MCF 10A (cell line): ENCODE measurements at places on chromosomes 1 and 21.

DNA sequence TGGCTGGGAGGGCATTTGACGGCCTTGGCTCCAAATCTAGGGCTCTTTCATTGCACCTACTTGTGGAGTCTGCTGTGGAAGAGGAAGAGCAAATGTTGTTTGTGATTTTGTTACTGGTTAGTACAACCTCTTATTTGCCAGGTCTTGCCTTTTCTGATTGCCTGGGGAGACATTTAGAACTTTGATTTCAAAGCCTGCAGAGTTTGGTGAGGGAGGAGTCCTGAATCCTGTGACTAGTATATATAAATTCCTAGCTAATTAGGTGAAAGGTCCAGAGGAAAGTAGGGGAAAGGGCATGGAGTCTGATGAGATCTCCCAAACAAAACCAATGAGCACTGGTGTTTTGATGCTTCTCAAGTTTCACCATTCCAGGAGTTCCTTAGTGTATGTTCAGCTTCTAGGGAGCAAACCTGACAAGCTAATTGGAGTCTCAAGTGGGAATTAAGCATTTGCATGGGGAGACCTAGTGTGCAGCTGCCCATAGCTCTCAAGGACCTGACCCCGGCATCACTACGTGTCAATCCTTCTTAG lies 5.1 kb upstream of the HMGCS2 start:
- peak; percentile 17 for DNase-seq

- DNase-seq: no peak
Measured at GRCh38 chr1:245622332-245623014, 467.7 kb downstream of the KIF26B start.

- DNase-seq: no peak
Measured at GRCh38 chr1:232969799-232970198, 19.4 kb downstream of the NTPCR start.

DNA sequence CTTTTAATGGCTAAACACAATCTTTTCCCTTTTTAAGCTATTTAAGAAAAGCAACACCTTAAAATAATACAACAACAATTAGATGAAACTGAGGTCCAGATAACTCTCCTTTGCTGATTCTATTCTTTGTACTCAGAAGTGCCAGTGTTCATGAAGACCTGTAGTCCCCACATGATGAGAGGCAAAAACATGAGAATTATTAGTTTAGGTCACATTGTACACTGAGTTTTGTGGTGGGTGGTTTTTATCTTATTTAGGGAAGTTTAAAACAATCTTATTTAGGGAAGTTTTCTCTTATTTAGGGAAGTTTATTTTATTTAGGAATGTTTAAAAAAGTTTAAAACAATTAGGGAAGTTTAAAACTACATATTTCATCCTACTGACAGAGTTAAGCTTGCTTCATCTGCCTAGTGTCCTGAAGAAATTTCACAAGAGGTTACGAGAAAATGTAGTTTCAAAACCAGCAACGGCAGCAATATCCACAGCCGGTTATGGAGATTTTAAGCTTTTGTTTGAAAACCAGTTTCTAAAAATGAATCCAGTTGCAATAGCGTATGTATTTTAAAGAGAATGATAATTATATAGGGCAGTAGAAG lies 7.8 kb upstream of the OR14I1 start:
- no peak for DNase-seq

DNA sequence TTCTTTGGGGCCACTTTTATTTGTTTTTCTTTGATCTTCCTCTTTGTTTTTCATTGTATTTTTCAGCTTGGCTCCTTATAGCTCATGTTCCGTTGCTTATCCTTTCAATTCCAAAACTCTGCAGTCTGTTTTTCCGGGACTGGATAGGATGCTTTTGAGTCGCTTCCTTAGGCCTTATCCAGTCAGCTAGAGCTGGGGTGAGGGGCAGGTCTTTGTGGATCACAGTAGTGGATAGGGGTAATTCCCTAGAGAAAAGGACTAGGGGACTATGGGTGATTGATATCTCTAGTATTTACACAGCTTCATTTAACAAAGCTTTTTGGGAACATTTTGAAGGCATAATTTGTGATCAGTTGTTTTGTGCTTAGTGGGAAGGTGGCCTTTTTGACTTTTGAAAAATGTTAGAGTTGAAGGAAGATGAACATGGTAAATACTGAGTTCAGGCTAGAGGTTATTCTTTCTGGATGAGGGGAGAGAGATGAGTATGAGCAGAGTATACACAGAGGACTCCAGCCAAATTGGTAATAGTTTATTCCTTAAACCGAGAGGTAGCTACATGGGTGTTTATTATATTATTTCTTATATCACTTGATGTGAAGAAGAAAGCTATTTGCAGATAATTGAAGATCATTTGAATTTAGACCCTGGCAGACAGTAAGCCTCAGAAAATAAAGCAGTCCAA lies 22.5 kb downstream of the CEP350 start:
- no peak for DNase-seq

- DNase-seq: no peak
Measured at GRCh38 chr1:195738966-195739650, 869.1 kb downstream of the KCNT2 start.

DNA sequence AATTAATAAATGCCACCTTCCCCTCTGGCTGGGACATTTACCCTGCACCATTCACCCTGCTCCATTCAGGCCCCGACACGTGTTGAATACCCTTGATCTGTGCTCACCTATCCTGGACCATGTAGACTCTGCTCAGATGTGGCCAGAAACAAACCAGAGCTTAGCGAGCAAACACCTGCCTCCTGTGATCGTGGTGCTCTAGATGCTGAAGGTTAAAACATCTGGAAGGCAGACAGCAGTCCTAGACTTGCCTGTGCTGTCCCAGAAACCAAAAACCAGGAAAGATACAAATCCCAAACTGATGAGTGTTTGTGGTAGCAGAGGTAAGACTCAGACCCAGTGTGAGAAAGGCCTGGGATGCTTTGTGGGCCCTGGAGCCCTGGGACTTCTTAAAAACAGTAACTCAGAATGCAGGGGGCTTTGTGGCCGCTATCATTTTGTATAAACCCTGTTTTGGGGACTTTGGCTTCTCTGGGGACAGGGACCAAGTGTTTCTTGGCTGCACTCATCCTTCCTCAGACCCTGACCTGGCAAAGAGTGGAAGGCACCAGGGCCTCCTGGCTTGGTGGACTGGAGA lies 99.6 kb downstream of the DMRTB1 start:
- no peak for DNase-seq

DNA sequence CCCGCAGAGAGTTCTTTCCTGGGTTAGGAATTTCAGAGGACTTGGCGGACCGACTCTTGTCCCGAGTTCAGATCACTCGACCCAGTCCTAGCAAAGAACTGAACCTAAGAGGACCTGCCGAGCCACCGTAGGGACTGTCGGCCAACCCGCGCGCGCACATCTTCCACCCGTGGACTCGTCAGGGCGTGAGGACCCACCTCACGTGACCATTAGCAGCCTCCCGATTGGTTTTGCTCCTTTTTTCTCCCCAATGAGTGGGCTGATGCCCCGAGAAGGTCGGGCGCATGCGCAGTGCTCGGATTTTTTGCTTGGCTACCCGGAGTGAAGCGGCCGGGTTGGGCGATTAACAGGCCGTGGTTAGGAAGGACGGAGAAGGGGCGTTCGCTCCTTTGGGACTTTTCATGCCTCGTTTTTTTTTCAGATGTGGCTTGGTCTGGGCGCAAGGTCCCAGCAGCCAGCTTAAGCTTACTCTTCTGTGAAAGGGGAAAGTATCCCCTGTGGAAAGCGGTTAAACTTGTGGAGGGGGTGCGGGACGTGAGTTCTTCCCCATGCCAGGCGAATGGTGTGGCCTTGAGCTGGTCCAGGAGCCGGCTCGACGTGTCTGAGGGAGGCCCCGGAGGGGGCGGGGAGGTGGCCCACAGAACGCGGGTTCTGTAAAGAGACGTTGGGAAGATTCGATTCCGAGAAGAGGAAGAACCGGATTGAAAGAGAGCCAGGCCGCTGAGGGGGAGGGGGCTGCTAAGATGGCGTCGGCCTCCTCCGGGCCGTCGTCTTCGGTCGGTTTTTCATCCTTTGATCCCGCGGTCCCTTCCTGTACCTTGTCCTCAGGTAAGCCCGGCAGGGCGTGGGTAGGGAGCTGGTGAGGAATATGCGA lies at the start of gene PIP5K1A:
Gene PIP5K1A, plus strand, starts transcription at position 299 of the 874 bp plus-strand sequence. Its CDS starts 445 bp downstream, at position 744.
- DNase-seq: peak; percentile 100

- DNase-seq: no peak
Measured at GRCh38 chr1:33996281-33996680, 132.4 kb downstream of the HMGB4 start.

GRCh38 chr1:8580566-8580965 lies 236.9 kb downstream of the RERE start:
- no peak for DNase-seq

DNA sequence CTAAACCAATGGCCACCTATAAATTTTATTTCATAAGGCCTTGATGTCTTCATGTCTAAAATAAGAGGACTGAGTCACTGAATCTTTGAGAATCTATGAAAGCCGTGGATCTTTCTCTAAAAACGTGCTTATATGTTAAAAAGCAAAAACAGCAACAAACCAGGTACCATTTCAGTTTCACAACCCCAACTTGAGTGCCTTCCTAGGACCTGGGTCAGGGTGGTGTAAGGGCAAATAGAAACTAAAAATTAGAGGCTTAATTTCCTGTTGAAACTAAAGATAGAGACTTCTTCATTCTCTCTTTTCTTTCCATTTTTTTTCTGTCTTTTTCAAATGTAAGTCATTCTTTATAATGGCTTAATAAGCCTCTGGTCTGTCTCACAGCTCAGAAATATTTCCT lies 27.2 kb upstream of the PGBD5 start:
- DNase-seq: no peak

DNA sequence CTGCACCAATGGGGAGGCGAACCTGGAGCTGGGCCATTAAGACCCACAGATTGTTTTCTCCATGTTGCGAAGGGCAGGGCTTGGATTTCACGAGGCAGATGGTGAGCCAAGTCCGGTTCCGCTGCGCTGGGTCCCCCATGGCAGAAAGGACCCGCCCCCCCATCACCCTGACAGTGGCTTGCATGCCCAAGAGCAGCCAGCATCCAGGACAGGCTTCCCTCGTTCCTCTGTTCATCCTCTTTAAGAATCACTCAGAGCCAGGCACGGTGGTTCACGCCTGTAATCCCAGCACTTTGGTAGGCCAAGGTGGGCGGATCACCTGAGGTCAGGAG lies 15.8 kb upstream of the NPHP4 start:
- no peak for DNase-seq

GRCh38 chr1:76799700-76800099 lies 67.6 kb upstream of the ST6GALNAC5 start:
- no peak for DNase-seq

GRCh38 chr1:240776237-240776636 lies 164.3 kb upstream of the GREM2 start:
- DNase-seq: no peak

GRCh38 chr1:152959801-152960451 lies 10.5 kb upstream of the SPRR4 start:
- no peak for DNase-seq

DNA sequence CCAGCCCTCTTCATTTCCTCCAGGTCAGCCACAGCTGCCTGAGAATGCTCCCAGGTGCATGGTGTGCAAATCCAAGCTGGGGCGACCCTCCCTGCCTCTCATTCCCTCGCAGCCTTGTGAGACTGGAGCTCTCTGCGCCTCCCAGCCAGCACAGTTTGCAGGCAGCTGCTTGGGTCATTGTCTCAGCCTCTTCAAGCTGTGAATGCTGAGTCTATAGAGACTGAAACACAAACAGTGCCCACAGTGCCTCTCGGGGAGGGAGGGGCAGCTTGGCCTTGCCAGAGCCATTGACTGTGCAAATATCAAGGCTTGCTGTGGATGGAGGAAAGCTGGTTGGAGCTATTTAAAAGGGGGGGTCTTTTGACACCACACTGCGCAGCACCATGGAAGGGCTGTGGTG lies 10.6 kb downstream of the PLXNA2 start:
- no peak for DNase-seq

GRCh38 chr1:216580538-216581057 lies 142.6 kb downstream of the ESRRG start:
- no peak for DNase-seq

- DNase-seq: peak; percentile 57
Measured at GRCh38 chr1:18618546-18619466, 11.8 kb upstream of the PAX7 start.

DNA sequence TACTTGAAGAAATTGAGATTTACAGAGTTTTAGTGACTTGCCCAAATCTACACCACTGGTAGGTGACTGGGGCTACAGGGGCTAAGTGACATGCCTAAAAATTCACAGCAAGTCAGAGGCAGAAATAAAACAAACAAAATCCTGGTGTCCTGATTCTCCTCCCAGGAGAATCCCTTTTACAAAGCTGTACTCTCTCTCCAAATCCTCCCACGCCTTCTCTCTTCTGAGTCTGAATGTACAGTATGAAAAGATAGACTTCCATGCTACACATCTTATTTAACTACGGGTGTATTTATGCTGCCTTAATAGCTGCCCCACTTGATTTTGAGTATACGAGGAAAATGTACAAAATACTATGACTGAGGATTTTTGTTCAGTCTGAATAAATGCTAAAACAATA lies 65.4 kb downstream of the SGIP1 start:
- DNase-seq: no peak

DNA sequence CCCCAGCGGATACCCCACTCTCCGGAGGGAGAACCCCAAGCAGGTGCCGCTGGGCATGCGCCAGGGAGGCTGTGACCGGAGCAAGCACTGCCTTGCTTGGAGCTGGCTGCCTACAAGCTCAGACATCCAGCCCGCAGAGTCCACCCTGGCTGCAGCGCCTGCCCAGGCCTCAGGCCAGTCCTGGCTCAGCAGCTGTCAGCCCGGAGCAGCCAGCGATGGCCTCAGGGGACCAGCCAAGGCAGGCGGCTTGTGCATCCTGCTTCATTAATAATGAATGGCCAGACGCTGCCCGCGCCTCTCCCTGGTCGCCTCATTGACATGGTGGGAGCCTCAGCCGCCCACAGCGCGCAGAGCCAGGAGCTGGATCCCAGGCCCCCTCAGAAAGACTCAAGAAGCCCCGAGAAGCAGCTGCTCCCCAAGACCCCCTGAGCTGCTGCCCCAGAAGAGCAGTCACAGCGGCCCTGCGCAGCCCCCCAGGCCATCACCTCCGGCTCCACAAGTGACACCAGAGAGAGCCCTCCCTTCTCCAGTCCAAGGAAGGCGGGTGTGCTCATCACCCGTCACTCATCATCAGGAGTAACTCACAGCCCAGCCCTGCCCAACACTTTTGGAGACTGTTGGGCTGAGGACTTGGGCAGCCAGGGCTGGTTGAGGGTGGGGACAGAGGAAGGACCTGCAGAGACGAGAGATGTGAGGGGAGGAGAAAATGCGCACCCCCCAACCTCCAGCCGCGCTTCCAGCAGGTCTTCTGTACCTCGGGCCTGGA lies 19.6 kb downstream of the KCNAB2 start:
- no peak for DNase-seq
